ENCODE measurements at places on chromosomes 13 and 19.

DNA sequence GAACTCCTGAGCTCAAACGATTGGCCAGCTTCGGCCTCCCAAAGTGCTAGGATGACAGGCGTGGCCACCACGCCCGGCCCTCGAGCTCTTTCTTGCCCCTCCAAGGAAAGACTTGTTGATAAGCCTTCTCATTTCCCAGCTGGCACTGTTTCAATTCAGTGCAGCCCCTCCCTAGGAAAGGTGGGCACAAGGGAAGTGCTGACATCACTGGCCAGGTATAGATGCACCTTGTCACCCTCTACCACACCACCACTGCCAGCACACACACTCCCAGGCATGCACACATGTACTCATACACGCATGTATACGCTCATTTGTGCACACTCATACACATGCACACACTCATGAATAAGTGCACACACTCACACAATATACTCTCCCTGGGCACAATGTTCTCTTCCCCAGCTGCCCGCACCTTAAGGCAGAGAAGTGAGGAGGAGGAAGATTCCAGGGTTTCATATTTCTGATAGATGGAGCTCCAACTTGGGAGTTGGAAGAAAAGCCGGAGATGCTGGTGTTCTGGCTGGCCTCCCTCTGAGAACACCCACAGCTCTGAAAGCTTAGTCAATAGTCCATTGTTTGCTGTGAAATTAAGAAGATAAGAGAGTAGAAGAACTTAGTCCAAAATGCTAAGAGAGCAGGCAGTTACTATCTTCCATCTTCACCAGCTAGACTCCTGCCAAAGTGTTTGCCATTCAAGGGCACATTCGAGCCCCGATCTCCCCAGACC lies 196.7 kb downstream of the FOXO1 start:
- DNase-seq = no peak

GRCh38 chr19:5392486-5392885 lies 51.9 kb upstream of the PTPRS start:
- DNase-seq = no peak

- DNase-seq = no peak
Measured at GRCh38 chr13:50916701-50917184, 7.2 kb downstream of the RNASEH2B start.

- DNase-seq = peak; percentile 58
Measured at GRCh38 chr13:111247552-111247951, 72.9 kb upstream of the TEX29 start.

- no peak for DNase-seq
Measured at GRCh38 chr19:3975144-3975543, 4.2 kb upstream of the DAPK3 start.

DNA sequence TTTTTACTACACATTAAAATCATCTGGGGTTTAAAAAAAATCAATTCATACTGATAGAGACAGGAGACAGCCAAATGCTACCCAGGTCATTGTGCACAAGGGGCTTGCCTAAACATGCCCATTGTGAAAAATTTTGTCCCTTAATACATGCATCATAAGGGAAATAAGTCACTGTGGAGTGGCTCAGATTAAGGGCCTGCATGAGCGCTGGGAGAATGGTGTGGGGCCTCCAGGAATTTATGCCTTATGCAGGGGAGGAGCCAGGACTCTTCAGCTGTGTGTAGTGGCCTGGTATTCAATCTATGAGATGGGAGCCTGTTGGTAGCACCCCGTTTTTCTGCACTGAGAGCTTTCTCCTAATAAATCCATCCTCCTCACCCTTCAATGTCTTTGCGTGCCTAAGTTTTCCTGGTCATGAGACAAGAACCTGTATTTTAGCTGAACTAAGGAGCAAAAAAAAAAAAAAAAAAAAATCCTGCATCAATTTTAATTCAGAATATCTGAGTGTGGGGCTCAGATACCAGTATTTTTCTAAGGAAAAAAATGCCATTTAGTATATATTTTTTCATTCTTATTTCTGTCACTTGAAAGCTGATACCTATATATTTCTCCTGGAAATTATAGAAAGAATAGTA lies 997.6 kb upstream of the ATXN8OS start:
- DNase-seq = no peak

GRCh38 chr19:5961969-5962945 lies 15.7 kb downstream of the RANBP3 start:
- no peak for DNase-seq

- DNase-seq = no peak
Measured at GRCh38 chr13:49833402-49833801, 40.9 kb upstream of the KPNA3 start.
